ENCODE measurements at places on chromosomes 2 and 18.

DNA sequence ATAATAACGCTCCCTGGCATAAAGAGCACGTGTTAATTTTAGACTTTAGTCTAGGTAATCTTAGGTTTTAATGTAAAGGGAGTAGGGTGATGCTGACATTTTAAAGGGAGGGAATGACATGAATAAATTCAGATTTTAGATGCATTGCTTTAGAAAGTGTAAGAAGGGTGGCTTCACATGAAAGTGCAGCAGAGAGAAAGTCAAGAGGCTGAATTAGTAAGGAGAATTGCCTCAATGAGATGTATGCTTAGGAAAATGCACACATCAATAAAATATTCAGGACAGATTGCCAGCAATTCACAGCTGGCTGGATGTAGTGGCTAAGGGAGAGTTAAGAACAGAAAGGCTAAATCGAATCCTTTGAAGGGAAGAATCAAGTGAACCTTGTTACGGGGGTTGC, 165.5 kb upstream of the CDH19 start:
- no peak for DNase-seq

DNA sequence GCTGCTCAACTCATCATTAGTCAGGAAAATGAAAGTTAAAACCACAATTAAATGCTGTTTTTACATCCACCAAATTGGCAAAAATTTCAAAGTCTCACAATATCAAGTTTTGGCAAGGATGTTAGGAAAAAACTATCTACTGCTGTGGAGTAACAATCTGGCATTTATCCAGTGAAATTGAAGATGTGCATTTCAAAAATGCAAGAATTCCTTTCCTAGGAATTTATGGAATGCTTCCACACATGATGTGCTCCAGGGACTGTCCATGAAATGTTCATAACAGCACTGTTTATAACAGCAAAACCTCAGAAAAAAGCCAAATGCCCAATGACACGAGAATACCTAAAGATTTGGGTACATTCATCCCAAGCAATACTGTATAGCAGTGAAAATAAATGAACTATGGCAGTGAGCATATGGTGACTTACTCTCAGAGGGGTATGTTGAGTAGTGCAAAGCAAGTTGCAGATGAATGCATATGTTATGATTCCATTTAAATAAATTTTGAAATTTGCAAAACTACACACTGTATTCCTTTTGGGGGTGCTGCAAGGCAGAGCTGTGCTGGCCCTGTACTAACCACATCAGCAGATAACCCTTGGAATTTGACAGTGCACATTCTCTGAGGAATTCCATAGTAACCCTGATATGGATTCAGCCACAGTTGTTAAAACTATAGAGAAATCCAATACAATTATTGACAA, 41.3 kb upstream of the GYPC start:
- no peak for DNase-seq

DNA sequence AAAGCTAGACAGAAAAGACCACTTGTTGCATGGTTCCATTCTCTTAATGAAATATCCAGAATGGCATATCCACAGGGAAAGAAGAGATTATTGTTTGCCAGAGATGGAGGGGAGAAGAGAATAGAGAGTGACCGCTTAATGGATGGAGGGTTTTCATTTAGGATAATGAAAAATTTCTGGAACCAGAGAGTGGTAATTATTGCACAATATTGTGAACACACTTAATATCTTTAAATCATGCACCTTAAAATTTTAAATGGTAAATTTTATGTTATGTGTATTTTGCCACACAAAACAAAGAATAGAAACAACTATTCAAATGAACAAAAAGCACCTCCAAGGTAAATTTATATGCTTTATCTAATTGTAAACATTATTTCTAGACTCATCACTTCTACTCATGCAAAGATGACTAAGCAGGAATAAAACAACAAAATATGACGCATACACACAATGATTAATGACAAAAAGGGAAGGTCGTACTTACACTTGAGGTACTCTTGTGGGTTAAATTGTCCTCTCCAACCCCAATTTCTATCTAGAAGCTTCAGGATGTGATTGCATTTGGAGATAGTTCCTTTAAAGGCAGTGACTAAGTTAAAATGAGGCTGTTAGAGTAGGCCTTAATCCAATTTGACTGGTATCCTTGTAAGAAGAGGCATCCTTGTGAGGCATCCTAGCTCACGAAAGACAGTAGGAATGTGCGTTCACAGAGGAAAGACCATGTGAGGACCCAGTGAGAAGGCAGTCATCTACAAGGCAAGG, 18.7 kb upstream of the DHRS9 start:
- no peak for DNase-seq

DNA sequence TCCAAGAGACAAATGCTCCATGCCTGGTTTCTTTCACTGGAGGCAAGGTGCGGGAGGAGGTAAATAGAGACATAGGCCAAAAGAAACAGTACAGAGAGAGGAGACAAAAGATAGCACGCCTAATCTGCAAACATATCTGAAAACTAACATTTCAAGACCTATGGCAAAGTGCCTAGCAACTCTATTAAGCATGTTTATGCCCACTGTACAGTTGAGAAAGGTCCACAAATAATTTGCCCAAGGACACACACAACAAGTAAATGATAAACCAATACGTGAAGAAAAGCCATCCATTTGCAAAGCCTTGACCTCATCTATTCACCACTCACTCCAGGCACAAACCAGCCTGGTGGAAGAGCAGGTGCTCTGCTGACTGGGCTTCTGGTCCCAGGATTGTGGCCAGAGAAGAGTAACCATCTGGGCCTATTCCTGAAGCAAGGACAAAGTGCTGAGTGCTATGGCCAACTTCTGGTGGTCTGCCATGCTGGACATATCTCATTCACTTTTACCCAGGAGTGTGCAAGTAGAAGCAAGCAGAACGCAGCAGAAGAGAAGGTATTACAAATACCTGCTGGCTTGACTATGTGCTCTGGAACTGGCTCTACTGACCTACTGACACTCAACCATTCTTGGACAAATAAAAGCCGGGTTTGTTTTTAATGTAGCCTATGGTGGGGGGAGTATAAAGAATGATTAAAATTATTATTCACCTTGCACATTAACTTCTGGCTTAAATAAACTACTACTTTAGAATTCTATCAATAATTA, 25.3 kb downstream of the TMEM131 start:
- no peak for DNase-seq
